SK-MEL-5 (cell line): ENCODE measurements at places on chromosomes 1 and 21. TPM values are rescaled to one million over a fixed set of nuclear protein-coding genes. Genes with fewer than 3 reads are reported as not detected.
A peak's percentile ranks its signal among the peaks of the same experiment; 100 is the strongest.

DNA sequence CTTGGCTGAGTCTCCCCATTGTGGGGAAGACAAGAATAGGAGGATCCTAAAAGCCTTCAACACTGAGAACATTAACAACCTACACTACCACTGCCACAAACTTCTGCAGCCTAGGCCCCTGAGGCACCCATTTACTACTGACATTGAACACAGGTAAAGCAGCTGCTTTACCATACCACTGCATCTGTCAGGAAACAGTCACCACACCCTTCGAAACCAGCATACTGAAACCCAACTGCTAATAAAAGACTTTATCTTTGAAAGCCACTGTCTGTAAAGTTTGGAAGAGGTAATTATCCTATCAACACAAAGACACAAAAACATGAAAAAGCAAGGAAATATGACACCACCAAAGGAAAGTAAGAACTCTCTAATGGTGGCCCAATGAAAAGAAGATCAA, 7.4 kb downstream of the IFNAR1 start:
- no peak for DNase-seq

- no peak for DNase-seq
These were observed 23.1 kb upstream of the MCOLN2 start for GRCh38 chr1:85019994-85020393.

Gene HSF2BP
- 0.40 and 0.77 TPM in 2 replicates for total RNA-seq

DNA sequence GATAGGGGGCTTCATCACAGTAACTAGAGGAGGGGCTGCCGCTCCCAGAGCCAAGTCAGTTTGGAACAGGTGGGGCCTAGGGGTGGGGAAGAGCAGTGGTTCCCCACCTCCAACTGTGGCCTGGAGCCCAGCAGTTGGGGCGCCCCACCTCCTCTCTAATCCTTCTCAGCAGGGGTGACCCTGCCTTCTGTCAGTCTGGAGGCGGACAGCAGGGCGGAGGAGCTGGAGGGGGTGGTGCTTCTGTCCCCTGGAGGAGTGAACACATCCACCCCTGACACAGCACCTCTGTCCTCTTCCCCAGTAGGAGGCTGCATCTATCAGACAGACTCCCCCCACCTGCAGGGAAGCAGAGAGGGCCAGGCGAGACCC, 73.8 kb downstream of the MRPL37 start:
- peak; percentile 33 for DNase-seq

DNA sequence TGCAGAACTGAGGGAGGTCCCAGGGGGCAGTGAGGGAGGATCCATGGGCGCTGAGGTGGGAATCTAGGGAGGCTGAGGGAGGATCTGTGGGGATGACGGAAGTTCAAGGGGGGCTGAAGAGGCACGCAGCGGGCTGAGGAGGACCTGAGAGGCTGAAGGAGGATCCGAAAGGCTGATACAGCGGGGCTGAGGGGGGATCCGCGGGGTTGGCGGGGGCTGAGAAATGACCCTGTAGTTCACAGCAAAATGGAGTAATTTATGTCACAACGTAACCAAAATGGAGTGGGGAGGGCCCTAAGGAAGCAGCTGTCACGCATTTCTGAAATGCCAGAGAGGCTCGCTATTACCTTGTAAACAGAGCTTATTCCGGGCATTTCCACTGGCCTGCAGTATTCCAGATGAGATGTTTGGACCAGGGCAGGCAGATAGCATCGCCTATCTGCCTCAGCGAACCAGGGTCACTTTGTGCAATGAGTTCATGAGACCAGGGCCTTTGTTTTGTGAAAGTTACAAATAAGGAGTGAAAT, 926 bp upstream of the MRPL55 start:
- no peak for DNase-seq

Gene SERTAD4
- total RNA-seq: 2.5 and 2.7 TPM in 2 replicates

Gene RGS1
- total RNA-seq: 0.16 and 0.29 TPM in 2 replicates
